ENCODE measurements at places on chromosomes 5 and 9. TPM values are rescaled to one million over a fixed set of nuclear protein-coding genes. Genes with fewer than 3 reads are reported as not detected.

CDKN2A gene
- polyA plus RNA-seq: 0.24 TPM

SLC6A7 gene
- 0.06 TPM for polyA plus RNA-seq

CCNJL gene
- polyA plus RNA-seq: 8.6 TPM

OR2Y1 gene
- polyA plus RNA-seq: not detected

ITGA2 gene
- 24.6 TPM for polyA plus RNA-seq

ANKRD18A gene
- 4.3 TPM for polyA plus RNA-seq

SLC34A1 gene
- 134 TPM for polyA plus RNA-seq

FAM81B gene
- polyA plus RNA-seq: 5.5 TPM

CLIC3 gene
- polyA plus RNA-seq: 1.2 TPM

GRCh38 chr5:169716287-169716686, 79.2 kb downstream of the DOCK2 start:
- no peak for DNase-seq

DNA sequence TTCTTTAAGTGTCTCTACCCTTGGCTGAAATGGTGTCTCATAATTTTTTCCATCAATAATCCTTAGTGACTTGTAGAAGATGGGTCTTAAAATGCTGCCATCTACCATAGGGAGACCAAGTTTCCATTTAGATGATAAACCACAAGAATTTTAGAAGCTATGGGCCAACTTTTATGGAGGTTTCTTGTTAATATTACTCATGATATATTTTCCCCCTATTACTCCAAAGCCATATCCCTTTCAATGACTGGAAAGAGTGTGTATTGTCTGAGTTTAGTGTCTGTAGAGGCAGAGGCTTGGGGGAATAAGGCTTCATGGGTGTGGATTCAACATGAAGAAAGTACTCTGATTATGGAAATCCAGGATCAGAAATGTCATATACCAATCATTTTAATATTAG, 507.3 kb upstream of the TNC start:
- DNase-seq: no peak

DNA sequence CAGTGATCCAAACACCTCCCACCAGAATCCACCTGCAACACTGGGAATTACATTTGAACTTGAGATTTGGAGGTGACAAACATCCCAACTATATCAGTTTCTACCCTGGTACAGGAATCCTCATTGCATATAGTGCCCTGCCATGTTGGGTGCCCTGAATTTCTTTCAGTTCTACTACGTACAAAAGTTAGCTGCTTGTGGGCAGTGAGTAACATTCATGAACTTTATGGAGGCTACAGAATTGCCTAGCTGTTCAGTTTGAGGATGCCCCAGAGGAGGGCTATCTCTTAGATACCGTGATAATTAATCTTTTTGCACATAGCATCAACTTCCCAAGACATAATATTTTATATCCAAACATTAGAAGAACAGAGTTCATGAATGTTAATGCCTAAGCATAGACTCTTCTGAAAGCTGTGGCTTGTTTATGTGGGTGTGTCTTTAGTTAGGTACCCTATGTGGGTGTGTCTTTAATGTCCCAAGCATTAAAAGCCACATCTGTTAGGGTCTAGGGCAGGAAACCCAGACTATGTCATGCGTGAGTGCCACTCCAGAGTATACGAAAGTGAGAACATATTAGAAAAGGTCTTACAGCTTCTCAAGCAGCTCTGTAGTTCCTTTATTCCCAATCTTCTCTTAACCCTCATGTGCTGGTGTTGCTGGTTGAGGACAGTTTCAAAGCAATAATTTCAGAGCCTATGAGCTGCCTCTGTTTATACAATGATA, 47.0 kb upstream of the CHD1 start:
- DNase-seq: no peak

DNA sequence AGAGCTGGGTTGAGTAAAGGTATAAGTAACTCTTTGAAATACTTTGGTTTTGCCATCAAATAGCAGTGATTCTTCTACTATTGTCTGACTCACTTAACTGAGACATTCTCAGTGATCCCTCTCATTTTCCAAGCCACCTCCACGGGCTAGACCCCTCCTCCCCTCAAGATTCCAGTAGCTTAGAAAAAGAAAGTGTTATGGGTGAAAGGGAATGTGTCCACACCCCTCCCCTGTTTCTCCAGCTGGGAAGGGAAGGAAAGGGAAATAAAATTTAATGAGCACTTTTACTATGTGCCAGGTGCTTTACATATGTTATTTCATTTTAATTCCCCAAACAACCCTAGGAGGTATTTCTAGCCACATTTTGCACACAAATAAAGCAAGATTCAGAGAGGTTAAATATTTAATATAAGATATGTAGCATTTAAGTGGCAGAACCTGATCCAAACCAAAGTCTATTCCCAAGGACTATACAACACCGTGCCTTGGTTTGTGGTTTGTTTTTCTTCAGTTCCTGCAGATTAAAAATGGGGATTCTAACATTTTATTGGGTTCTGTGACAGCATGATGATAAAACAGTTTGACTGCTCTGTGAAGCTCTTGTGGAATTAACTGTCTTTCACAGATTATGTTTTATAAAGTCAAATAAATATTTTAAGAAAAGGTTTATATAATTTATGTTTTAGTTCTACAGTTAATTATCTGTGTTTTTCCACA, 135.9 kb downstream of the ZSWIM6 start:
- peak; percentile 22 for DNase-seq

- DNase-seq: no peak
Observed at GRCh38 chr9:94153905-94154304, 69.6 kb downstream of the PTPDC1 start.

- DNase-seq: no peak
Observed at GRCh38 chr5:177195307-177195952, 61.9 kb downstream of the NSD1 start.

- DNase-seq: no peak
Observed at GRCh38 chr9:23771746-23772384, 54.2 kb downstream of the ELAVL2 start.

DNA sequence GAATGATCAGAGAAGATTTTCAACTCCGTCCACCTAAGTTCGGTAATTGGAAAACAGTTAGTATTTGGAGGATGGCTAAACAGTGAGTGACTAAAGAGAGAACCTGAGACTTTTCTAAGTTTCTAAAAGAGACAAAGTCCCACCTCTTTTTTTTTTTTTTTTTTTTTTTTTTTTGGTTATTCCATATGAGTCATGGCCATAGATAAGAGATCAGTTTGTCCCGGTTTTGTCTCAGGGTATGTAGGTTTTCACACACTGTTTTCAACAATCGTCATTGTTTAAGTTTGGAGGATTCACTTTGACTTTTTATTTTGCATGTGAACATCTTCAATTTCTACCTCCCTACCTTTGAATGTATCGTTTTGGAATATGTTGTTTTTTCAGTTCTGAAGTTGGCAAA, 85.9 kb downstream of the NTRK2 start:
- no peak for DNase-seq

GRCh38 chr5:61176631-61177030, 14.4 kb upstream of the SMIM15 start:
- no peak for DNase-seq

DNA sequence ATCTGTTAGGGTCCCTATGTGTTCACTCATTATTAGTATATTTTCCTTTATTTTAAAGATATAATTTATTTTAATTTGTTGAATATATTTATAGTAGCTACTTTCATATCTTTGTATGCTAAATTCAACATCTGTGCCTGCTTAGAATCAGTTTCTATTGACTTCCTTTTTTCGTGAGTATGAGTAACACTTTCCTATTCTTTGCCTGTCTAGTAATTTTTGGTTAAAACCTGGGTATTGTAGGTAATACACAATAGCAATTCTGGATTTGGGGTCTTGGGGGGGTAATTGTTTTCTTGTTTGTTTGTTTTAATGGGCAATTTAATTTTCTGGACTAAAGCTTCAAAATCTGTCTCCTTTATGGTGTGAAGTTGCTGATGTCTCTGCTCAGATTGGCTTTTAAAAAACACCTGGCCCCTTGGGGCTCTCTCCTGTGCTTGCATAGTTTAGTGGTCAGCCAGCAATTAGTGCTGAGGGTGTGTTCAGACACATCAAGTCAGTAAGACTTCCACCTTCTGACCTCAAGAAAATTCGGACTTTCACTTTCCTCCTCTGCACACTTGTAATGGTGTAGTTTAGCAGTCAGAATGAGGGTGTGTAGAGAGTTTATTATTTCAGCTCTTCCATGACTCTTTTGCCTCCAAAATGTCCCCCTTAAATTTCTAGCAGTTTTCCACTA, 124.4 kb upstream of the MAP1B start:
- DNase-seq: no peak

DNA sequence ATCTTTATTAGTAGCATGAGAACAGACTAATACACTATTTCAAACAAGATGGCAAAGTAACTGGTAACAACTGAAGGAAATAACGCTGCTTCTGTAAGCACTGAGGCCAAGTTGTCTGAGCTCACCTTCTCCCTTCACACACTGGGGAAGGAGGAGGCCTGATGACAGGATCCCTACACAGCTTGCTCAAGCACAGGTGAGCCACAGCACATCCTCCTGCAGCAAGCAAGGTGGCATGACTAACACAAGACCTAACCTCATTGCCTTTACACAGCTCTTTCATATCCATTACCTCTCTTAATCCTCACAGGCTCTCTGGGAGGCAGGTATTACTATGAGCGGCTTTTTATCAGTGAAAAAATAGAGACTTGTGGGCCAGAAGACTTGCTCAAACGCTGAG, 83.3 kb downstream of the ARL15 start:
- DNase-seq: no peak

DNA sequence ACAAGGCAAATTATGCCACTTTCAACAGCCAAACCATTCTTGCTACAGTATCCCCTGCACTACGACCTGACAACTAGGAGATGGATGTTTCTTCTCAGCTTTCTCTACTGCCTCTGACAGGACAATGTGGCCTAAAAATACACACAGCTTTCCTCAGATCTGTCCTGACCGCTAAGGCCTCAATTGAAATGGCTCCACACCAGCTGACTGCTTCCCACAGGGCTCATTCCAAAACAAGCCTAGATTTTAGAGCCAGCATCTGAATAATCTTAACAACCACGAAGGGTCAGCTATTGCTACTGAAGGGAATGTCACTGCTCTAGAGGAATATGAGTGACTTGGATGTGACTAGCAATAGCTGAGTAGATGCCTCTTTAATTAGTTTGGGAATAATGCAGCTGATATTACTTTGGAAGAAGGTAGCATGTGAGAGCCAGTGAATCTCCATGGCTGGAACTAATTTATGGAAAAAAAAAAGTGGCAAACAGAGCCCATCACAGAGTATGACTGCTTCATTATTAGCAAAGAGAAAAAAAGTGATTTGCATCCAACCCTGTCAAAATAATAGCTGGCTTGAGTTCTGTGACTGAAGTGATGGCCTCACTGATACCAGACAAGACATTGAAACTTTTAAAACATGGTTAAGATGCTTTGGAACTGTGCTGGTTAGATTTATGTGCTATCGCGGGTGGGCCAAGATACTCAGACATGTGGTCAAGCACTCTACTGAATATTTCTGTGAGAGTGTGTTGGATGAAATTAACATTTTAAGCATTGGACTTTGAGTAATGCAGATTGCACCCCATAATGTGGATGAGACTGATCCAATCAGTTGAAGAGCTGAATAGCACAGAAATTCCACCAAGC, 450.2 kb downstream of the NR2F1-AS1 start:
- no peak for DNase-seq

DNA sequence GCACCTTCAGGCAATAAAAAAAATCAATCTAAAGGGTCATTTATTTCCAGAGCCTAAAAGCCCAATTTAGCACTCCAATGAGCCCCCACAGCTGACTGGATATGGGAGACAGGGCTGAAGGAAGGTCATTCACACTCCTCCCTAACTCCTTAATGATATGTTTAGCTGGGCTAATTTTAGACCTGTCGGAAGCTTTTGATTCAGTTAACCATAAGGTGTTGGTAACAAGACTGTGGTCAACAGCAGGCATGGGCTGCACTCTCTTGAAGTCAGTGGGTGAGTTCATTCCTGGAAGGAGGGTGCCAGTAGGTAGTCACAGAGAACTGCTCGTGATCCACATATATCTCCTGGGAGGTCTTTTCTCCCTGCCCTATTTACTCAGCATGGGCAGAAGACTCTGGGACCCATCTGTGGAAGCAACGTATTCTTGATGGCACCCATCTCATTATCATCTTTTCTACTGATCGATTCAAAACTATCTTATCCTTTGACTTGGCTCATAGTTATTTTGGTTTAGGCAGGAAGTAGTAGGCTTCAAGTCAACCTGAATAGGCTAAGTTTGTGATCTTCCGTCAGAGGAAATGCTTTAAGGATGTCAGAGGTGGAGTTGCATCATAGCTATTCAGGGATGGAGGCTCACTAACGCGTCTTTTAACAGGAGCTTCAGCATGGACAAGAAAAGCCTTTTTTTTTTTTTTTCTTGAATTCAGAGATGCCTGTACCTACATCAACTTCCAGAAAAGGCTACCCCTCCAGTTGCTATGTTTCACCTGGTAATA, 367.7 kb upstream of the SLC30A5 start:
- DNase-seq: no peak

- no peak for DNase-seq
Observed at GRCh38 chr5:63262185-63262981, 683.8 kb downstream of the LRRC70 start.

GRCh38 chr9:100485196-100485595, 12.2 kb downstream of the TMEFF1 start:
- DNase-seq: no peak

DNA sequence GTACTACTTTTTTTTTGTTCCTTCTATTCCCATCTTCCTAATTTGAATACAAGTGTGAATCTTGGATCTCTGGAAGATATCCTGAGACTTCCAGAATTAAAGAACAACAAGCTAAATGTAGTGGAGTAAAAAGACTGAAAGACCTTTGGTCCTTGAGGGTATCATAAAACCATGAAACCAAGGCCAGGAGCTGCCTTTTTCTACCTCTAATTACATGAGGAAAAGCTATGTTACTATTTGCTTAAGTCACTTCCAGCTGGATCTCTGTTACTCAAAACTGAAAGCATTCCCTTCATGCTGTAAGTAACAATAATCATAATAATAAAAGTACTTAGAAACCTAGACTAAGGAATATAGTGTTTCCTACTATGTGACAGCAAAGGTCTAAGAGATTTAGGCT, 649.6 kb downstream of the KCTD16 start:
- DNase-seq: no peak

DNA sequence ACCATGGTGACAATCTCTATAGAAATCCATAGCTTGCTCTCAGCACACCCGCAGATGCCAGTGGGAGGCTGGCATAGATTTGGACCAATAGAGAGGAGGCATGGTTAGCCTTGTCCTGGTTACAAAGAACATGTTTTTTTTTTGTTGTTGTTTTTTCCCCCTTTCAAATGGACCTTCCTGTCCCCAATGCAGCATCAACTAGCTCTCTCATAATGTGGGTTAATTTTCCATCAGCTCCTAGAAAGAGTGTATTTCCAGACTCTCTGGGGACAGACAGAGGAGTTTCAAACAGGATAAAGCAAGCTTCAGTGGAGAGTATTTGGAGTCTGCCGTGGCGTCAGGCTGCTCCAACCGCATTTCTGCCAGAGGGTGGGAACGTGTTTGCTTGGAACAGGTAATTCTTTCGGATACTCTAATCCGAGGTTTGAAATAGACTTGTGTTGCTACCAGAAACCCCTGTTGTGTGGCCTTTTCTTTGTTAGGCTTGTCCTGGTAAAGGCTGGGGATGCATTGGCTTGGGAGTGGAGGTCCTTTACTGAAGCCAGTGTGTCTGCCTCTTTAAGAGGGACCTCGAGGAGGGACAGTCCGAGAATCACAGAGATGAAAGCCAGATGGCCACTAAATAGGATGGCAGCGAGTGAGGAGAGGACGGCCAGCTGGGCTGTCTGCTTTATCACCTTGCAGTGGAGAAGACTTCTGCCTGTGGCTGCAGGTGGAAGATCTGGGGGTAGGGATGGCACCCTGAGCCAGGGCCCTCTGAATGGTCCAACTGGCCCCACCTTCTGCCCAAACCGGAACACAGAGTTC, 130.5 kb upstream of the CPEB4 start:
- DNase-seq: no peak

- DNase-seq: peak; percentile 69
Observed at GRCh38 chr5:55160493-55161209, 680 bp downstream of the GPX8 start.

All from right renal pelvis (tissue), 4 donors.